ENCODE measurements at places on chromosomes 11 and 22. TPM values are rescaled to one million over a fixed set of nuclear protein-coding genes. Genes with fewer than 3 reads are reported as not detected.

Gene CNTN5
- 0.64 TPM for polyA plus RNA-seq

Gene C11orf87
- 8.6 TPM for polyA plus RNA-seq

Gene PRR33
- polyA plus RNA-seq = not detected

Gene CADM1
- polyA plus RNA-seq = 92.1 TPM

Gene RAD9A
- 76.2 TPM for polyA plus RNA-seq

Gene ART5
- polyA plus RNA-seq = not detected

Gene PKNOX2
- 1.2 TPM for polyA plus RNA-seq

Gene MAP6
- polyA plus RNA-seq = 200 TPM

Gene GTSE1
- polyA plus RNA-seq = 0.48 TPM

Gene ISX
- not detected for polyA plus RNA-seq

Gene ENDOD1
- 3.1 TPM for polyA plus RNA-seq

Gene ARL2
- polyA plus RNA-seq = 158 TPM

Gene OR8B3
- polyA plus RNA-seq = not detected

Gene LINC01488
- polyA plus RNA-seq = not detected

Gene SLC22A25
- polyA plus RNA-seq = not detected

Gene NDUFC2
- 322 TPM for polyA plus RNA-seq

Gene LRRC74B
- polyA plus RNA-seq = not detected

Gene GRK3
- 11.4 TPM for polyA plus RNA-seq

Gene C11orf98
- 103 TPM for polyA plus RNA-seq

Gene APBB1
- polyA plus RNA-seq = 323 TPM

Gene UBQLNL
- not detected for polyA plus RNA-seq

Gene CYTH4
- not detected for polyA plus RNA-seq
